ENCODE measurements at places on chromosomes 1 and 21.

- no peak for DNase-seq
Measured at GRCh38 chr1:111818081-111818480, 62.4 kb downstream of the DDX20 start.

- DNase-seq: no peak
Measured at GRCh38 chr1:102219463-102219862, 222.7 kb upstream of the OLFM3 start.

DNA sequence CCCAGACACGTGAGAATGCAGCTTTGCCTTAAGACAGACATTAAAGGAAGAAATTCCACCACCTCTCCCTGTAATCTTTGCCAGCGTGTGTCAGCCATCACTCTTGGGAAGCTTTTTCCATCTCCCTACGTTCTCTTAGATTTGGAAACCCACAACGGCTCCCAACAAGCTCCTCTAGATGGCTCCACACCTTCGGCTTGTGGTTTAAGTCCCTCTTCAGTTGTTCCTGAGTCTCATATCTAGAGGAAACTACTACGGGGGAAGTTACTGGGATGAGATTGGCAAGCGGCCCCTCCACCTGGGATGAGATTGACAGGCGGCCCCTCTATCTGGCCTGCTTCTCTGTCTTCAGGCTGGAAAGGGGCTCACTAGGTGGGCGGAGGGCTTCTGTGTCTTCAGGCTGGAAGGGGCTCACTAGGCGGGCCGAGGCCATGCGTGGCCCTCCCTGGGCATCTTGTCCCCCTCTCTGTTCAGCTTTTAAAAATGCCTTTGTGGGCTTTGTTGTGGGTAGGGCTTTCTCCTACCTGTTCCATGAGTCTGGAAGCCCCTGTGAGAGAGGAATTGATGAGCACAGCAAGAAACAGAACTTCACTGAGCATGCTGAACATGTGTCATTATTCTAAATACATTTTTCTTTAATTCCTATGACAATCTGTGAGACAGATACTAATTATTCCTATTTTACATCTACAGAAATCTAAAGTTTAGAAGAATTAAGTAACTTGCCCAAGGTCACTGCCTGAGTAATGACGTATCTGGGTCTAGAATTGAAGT is 670.5 kb downstream of the KIF26B start:
- DNase-seq: no peak

- DNase-seq: no peak
Measured at GRCh38 chr1:162562470-162562828, 927 bp downstream of the UAP1 start.

GRCh38 chr1:162333991-162334390 is 42.7 kb downstream of the SPATA46 start:
- DNase-seq: no peak

GRCh38 chr1:54004481-54005049 is 13.4 kb downstream of the LDLRAD1 start:
- no peak for DNase-seq
